GM12864 (cell line): ENCODE measurements at places on chromosomes 5 and 9.

GRCh38 chr5:72744136-72744535 is 72.3 kb upstream of the TNPO1 start:
- no peak for DNase-seq

DNA sequence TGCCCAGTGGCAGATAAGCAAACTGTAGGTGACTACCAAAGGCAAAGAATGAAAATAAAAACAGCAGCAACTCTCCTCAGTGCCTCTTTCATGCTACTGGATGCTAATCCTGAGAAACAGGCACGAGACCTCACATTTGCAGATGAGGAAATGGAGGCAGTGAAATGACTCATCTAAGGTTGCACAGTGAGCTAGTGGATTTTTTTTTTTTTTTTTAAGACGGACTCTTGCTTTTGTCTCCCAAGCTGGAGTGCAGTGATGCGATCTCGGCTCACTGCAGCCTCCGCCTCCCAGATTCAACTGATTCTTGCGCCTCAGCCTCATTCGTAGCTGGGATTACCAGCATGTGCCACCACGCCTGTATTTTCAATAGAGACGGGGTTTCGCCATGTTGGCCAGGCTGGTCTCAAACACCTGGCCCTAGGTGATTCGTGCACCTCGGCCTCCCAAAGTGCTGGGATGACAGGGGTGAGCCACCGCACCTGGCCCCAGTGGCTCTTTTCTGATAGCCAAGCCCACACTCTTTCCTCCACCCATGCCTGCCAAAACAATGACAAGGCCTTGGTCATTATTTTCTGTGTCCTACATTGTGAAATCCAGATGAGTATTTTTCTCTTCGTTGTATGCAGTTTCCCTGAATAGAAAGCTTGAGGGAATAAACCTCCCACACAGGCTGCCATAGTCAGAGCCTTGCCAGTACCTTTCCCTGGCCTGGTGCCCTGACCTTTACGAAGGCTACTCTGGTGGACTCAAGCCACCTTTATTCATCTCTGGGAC is 19.2 kb downstream of the DOCK2 start:
- peak; percentile 82 for DNase-seq

DNA sequence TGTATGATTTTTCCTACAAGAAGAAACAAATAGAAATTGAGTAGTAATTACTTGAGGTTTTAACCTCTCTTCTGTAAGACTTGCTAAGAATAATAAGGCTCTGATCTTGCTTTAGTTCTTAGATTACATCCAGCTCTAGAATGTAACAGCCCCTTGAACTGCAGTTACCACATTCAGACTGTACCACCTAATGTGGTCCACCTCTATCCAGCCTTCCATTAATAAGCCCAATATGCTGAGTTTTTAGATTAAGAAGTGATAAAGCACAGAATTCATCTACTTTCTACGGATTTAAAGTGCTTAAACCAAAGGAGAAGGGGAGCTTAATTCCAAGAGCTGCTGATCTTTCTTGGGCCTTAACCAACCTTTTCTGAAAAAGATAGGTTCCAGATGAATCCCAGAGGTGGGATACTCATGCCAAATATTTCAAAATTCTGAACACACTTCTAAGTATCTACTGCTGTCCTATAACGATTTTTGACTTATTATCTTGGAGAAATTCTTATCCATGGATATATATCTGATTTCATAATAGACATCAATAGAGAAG is 131.5 kb downstream of the ZNF608 start:
- no peak for DNase-seq

DNA sequence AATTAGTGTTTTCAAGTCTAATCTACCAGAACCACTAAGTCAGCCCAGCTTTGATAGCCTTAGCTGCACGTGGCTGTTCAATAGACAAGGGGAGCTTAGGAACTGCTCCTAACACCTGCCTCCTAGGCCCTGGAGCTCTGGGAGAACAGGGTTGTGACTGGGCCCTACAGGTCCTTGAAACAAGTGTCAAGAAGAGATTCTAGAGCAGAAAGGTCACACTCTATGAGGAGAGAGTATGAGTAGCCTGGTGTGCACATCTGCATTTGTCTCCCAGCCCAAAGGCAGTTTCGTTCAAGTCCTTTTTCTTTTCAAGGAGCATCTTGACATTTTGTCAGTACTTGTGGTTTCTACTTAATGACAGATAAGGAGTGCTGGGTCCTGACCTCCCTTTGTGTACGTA is 206.1 kb downstream of the PRELID2 start:
- DNase-seq: no peak

- no peak for DNase-seq
Observed at GRCh38 chr5:31861601-31862000, 222.7 kb downstream of the PDZD2 start.

DNA sequence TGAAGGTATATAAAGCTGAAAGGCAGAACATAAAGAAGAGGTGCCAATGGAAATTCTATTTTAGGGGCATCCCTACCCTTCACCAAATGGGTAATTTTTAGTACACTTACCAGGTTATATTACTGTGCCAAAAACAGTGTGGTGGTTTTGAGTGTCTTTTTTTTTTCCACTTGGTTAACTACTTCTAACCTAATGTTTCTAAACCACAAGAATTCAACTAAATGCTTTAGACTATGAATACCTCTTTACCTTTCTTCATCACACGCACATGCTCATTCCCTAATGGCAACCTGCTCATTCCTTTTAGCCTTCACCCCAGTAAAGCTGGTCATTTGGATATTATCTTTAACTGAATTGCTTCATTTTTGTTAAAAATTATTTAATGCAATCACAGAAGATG is 215.6 kb downstream of the PIK3R1 start:
- DNase-seq: no peak

- DNase-seq: no peak
Observed at GRCh38 chr5:8213701-8214240, 344.8 kb downstream of the MTRR start.

DNA sequence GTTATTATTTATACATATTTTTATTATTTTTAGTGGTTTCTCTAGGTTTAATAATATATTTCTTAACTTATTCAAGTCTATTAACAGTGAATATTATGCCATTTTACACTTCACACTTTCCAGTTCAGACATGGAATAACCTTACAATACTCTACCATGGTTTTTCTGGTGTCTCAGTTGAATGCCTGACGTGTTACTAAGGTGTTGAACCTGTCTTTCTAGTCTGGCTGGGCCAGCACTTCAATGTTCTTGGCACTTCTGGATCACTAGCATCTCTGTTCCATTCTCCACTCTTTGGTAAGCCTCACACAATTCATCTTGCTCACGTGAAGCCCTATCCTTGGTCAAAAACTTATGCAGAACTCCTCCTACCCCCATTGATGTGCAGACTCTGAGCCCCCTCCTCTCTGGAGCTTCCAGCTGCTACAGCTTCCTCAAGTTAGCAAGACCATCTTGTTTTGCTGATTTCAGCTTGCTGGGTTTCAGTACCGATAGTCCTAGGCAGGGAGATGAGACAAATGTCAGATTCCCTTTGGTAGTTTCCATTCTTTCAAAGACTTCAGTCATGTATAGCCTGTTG is 243.1 kb downstream of the FBXO4 start:
- no peak for DNase-seq

- DNase-seq: no peak
Observed at GRCh38 chr5:96605144-96605837, 56.9 kb upstream of the CAST start.

- DNase-seq: no peak
Observed at GRCh38 chr5:36240779-36241630, 720 bp downstream of the NADK2 start.

DNA sequence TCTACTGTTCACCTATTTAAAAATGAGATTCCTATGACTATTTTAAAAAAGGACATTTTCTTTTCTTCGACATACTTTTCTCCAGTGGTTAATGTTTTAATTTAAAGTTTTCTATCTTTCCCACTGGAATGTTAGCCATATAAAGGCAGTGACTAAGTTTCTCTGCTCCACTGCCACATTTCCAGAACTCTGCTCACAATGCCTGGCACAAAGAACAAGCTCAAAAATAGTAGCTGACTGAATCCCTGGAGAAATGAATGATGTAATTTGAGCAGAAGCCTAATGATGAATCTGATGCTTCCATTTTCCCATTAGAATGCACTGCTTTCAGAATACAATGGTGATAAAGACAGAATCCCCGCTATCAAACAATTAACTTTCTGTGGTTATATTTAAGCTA is 817.8 kb downstream of the MTRR start:
- DNase-seq: no peak

DNA sequence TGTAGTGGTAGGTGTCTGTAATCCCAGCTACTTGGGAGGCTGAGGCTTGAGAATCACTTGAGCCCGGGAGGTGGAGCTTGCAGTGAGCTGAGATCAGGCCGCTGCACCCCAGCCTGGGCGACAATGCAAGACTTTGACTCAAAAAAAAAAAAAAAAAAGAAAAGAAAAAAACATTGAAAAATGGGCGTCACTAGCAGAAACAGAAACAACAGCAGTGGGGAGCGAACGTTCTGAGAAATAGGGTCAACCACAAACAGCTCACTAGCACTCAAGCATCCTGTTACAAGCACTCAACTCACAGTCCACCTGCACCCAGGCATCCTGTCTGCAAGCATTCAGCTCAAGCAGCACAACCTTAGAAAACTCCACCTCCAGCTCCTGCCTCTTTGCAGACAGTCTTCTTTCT is 17.2 kb downstream of the TRIM14 start:
- peak; percentile 99 for DNase-seq
